ENCODE measurements at places on chromosomes 3 and 15.

DNA sequence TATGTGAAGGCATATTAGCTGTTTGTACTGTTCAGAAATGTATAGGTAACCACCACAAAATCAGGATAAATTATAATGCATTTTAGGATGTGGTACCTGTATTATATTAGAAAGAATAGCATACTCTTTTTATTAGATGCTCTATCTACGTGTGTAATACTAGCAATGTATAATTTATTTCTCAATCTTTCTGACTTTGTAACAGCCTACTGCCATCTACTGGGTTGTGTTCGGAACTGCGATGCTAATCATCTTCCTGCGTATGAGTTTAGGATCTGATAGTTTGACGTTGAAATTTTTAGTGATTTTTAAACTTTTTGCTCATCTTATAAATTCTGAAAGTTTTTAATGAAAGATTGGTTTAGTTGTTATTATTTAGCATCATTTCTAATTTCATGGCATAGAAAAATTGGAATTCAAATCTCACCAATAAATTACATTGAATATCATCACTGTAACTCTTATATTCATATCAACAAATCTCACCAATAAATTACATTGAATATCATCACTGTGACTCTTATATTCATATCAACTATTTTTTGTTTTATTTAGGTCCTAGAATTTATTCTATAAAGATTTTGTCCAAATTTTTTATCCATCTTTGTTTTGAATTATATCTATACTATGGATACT lies 322.7 kb upstream of the ZNF717 start:
- no peak for DNase-seq

DNA sequence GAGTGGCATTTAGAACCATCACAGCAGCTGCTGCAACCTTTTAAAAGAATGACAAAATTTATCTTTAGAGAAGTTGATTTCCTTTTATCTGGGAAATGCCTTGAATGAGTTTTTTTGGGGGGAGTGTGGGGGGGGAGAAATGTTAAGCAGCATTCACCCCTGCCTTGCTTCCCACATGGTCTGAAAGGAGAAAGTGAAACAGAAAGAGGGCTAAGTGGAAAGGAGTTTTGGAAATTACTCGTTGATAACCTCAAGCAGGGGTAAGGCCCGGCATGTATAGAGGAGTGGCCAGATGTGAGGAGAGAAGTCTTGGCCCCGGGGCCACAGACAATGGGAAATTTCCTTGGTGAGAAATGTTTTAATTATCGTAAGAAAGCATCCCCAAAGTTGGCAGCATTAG lies 23.5 kb downstream of the B3GALNT1 start:
- no peak for DNase-seq

DNA sequence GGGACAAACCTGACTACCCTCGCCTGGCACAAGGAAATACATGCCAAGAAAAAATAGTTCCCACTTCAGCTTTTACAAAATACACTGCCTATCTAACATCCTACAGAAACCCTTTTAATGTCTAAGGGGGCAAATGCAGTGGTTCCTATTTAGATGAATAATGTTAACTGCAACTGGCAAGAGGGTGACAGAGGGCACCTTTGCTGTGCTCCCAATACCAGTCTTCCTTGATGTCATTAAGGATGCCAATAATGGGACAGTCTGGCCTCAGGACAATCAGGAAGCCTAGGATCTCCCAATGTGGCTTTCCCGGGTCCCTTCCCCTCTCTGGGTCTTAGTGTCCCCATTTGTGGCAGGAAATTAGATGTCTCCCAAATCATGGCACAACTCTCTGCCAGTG lies 13.9 kb downstream of the CSRNP1 start:
- no peak for DNase-seq

- no peak for DNase-seq
These were observed 26.8 kb upstream of the SEMA4B start for GRCh38 chr15:90174140-90174875.

- DNase-seq, result no peak
These were observed 91.4 kb upstream of the LRIG1 start for GRCh38 chr3:66592016-66592761.

DNA sequence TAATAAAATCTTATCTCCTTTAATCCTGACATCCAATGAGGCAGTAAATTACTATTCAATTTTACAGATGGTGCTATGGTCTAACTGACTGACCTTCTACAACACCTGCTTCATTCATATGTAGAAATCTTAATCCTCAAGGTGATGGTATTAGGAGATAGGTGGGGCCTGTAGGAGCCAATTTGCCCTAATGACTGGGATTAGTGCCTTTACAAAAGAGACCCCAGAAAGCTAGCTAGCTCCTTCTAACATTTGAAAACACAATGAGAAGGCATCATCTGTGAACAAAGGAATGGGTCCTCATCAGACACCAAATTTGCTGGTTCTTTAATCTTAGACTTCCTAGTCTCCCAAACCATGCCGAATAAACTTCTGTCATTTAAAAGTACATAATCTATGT lies 137.4 kb upstream of the UBP1 start:
- DNase-seq, result no peak

GRCh38 chr15:59306520-59307164 lies 66.0 kb downstream of the MYO1E start:
- DNase-seq, result no peak

DNA sequence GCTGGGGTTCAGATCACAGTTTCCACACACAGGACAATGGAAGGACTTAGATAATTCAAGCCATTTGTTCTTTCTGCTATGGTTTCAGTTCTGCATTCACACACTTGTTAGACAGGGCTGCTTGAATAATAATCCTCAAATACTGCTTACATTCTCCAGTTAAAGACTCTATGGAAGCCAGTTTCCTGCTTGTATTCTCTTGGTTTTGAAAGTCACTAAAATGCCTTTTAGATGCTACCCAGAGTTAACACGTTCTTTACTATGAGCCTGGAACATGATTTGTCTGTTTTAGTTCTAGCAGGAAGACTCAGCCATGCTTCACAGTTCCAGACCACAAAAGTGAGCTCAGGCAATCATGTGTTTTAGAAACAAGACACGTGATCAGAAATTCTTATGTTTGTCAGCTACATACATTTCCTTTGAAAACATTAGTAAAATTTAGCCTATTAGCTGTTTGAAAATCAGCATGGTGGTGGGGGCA lies 152.4 kb downstream of the LEKR1 start:
- no peak for DNase-seq

DNA sequence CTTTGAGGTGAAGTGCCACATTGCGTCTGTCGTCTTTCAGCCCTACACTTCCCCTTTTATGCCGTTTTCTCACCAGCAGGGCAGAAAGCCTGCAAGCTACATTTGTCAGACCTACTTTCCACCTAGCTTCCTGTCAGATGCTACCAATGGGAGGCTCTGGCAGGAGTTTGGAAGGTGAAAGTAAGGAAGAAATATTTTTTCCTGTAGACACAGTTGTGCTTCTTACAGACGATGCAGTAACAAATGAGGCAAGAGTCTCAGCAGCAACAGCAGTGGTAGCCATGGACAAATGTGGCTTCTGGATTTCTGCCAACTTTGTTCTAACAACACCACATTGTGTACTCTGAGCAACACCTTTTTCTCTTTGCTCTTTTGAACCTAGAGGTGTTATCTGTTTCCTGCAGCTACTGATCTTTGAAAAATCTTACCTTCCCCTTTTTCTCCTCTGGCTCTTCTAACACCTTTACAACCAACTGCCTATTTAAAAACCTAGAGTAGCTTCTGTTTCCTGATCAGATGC lies 70.6 kb upstream of the STT3B start:
- DNase-seq, result no peak

DNA sequence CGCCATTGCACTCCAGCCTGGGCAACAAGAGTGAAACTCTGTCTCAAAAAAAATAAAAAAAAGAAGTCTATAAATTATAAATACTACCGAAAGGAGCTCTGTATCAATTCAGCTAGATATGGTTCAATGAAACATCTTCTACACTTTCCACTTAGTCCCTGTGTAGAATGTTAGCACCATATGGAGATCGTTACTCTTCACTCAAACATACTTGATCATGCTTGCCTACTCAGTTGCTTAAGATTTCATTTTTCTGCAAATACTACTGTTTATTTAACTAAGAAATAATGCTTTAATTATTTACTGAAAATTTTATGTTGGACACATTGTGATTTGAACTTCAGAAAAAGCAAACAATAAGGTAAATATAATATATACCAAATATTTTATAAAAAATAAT lies 17.1 kb upstream of the NANOGP8 start:
- DNase-seq, result no peak

- DNase-seq, result no peak
These were observed 8.8 kb upstream of the MAGI1 start for GRCh38 chr3:66047311-66048050.

GRCh38 chr15:57223887-57224286 lies 152.4 kb upstream of the CGNL1 start:
- no peak for DNase-seq

GRCh38 chr3:169722724-169723123 lies 42.1 kb downstream of the TERC start:
- no peak for DNase-seq

- DNase-seq, result no peak
These were observed 68.4 kb downstream of the MINDY2 start for GRCh38 chr15:58839485-58839884.

- DNase-seq, result no peak
These were observed 7.8 kb upstream of the AHSG start for GRCh38 chr3:186605078-186605477.

- no peak for DNase-seq
These were observed 22.7 kb downstream of the ATRIP start for GRCh38 chr3:48469046-48469915.

DNA sequence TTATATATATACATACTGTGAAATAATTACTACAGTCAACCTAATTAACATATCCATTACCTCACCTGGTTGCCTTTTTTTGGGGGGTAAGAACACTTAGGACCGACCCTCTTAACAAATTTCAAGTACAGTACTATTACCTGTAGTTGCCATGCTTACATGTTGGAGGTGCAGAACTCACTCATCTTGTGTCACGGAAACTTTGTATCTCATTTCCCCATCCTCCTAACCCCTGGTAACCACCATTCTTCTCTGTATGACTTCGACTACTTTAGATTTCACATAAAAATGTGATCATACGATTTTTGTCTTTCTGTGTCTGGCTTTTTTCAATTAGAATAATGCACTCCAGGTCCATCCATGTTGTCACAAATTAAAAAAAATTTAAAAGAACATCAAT lies 55.5 kb upstream of the MELTF start:
- no peak for DNase-seq

DNA sequence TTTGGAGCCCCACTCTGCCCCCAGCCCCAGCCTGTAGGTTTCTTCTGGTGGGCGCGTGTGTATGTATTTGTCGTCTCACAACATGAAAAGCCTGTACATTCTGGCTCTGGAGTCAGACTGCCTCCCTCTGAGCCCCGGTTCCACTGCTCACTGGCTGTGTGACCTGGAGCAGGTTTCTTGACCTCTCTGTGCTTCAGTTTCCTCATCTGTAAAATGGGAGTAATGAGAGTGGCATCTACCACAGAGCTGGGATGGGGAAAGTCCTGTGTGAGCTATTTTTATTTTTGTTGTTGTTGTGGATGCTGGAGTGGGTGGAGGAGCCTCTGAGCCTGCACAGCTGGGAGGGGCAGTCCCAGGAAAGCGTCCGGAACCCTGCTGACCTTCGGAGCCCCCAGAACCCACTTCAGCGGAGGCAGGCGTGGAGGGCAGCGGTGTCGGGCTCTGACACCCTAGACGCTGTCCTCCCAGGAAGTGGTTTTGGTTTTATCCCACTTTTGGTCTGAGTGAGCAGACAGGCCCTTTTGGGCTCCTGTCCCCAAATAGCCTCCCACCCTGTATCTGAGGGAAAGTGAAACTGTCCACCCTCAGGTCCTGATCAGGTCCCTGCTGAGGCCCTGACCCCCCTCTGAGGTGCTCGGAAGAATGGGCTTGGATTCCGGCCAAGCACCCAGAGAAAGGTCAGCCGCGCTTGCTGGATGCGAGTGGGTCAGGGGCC lies 103.5 kb downstream of the CHSY1 start:
- no peak for DNase-seq

GRCh38 chr3:109137761-109138160 lies 1.2 kb downstream of the C3orf85 start:
- DNase-seq, result no peak

GRCh38 chr3:38347421-38348200 lies 1.0 kb downstream of the XYLB start:
- DNase-seq, result no peak

DNA sequence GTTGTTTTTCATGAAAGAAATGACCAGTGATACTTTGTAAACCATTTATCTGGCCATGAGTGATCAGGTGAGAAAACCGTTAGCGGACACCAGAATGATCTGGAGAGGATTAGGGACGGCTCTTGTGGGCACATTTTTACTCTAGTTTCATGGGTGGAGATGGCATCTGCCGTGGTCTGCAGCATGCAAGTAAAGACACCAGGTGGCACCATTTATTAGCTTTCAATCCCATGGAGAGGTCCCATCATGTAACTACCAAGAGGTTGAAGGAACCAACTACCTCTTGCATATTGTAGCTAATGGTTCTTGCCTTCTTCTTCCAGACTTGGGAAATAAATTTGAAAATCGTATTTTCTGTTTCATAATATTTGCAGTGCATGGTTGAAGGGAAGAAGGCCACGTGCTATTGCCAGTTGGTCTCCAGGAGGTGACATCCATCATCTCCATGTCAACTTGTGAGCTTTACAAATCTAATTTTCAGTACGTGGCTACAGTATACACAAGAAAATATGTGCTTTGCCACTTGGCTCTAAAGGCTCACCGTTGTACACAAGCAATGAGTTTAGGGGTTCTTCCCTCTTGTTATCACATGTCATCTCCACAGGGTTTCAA lies 1.5 kb upstream of the MAPKBP1 start:
- peak; percentile 56 for DNase-seq

DNA sequence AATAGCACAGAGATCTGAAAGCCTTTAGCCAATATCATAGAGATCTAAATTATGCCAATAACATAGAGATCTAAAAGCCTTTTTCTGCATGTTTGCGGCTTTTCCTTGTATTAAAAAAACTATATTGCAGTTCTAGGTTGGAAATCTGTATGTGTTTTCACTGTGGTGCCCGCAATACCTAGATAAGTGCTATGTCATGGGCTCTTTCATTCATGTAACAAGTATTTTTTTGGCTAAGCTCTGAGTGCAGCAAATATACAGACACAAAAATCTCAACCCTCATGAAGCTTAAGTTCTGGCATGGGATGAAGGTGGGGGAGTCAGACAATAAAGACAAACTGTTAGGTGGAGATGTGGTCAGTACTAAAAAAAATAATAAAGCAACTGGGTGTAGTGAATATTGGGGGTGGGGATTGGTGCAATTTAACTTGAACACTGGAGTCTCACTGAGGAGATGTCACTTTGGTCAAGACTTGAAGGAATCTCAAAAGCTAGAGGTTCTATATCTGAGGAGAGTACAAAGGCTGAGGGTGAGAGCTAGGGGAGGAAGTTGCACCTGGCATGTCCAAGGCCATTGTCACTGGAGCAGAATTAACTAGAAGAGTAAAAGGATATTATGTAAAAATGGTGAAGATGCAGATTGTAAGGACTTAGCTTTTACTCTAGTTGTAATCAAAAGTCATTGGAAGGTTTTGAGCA lies 973 bp downstream of the BUB1B start:
- no peak for DNase-seq

DNA sequence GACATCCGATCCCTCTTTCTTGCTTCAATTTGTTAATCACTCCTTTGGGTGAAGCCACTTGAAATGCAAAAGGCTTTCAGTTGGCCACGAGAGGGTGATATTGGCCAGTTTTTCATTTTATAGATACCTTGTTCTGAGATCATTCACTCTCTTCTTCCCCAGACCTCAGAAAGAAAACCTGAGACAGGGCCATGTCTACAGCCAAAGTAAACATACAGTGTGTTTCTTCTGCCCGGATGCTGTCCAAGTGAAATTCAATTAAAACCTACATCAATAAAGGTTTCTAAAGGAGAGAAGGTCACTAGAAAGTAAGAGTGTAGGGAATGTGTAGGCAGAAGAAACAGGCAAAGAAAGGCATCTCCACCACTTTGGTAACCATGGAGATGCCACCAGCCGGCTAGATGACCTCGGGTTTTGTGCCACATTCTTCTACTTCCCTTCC lies 39.5 kb upstream of the FMN1 start:
- peak; percentile 16 for DNase-seq
